Hindlimb muscle (tissue), 1 donor: ENCODE measurements at places on chromosomes 2 and 18. TPM values are rescaled to one million over a fixed set of nuclear protein-coding genes. Genes with fewer than 3 reads are reported as not detected.

- DNase-seq = no peak
Observed at GRCh38 chr2:26754972-26755670, 9.0 kb upstream of the SLC35F6 start.

DNA sequence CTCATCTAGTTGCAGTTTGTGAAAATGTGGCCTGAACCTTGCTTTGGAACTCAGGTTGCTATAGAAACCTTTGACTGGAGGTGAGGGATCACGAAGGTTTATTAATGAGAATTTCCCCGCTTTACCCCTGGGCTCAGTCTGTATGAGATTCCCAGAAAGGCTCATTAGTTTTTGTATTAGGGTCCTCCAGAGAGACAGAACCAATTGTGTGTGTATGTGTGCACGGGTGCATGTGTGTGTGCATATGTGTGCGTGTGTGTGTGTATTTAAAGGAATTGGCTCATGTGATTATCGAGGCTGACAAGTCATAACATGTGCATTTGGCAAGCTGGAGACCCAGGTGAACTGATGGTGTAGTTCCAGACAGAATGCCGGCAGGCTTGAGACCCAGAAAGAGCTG is 113.8 kb upstream of the DLX2 start:
- no peak for DNase-seq

GRCh38 chr2:20633794-20634506 is 16.9 kb downstream of the HS1BP3 start:
- DNase-seq = no peak

- DNase-seq = no peak
Observed at GRCh38 chr2:43313642-43314017, 87.2 kb upstream of the ZFP36L2 start.

DNA sequence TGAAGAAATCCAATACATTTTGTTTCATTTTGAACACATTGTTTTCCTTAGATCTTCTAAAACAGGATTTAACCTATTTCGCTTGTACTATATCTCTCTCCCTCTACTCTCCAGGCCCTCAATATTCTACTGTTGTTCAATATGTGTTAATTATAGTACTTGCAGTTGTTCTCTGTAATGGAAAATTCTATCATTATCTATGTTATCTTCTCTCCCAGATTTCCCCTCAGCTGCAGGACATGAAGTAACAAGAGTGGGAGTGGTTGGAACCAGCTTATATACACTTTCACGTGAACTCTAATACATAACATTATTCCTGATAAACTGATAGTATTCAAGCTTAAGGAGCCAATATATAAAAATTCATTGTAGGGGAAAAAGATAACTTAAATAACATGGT is 7.0 kb upstream of the STRN start:
- no peak for DNase-seq

GRCh38 chr2:154974041-154974440 is 275.5 kb downstream of the KCNJ3 start:
- no peak for DNase-seq

- DNase-seq = no peak
Observed at GRCh38 chr2:101199251-101199791, 48.1 kb upstream of the TBC1D8 start.

DNA sequence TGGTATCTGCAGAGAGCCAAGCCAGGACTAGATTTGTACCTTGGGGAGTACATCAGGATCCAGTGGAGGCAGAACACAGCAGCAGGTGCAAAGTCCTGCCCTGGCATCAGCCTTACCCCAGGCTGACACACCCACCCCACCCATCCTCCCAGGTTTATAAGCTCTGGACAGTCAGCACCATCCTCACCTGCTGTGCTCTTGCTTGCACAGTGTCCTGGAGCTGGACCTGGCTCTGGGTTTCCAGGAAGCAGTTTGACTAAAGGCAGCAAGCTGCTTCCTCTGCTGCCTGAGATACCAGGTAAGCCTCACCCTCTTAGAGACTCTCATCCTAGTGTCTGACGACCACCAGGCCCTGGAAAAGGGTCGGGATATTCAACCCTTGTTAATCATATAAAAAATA is at the start of gene SULT1C3:
Gene SULT1C3, plus strand, starts transcription at position 183 of the 400 bp plus-strand sequence. CDS start 7,227 bp downstream, outside the sequence.
- DNase-seq = no peak

DNA sequence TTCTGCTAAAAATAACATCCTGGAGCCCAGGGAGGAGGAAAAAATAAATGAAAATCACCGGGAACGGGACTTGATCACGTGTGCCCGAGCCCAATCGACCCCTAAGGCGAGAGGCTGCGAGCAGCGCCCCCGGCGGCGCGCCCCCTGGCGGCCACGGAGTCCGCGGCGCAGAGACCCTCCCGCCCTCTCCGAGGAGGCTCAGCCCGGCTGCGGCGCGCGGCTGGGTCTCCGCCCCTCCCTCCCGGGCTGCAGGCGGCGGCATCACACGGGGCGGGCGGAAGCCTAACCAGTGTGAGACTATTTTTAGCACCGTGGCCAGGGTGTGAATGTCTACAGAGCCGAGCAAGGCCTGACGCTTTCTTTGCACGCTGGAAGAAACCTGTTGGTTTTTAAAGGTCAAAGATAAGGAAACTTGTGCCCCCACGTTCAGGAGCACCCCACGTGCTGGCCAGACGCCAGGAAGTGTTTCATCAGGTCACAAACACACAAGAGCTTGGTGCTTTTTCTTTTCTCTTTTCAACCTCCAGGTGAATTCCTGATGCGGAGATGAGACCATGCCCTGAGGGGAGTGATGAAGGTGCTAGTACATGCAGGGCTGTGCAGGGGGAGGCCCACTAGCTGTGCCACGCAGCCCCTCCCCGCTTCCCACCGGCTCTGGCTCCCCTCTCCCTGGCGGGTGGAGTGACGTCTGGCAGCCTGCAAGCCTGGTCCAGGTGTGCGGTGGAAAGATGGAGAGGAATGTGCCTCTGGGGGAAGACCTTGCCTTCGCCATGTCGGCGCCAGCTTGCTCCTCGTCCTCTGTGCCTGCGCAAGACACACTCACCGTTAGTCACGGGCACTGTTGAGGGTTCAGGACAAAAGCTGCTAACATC is 35.3 kb upstream of the DNMT3A start:
- DNase-seq = peak; percentile 88

DNA sequence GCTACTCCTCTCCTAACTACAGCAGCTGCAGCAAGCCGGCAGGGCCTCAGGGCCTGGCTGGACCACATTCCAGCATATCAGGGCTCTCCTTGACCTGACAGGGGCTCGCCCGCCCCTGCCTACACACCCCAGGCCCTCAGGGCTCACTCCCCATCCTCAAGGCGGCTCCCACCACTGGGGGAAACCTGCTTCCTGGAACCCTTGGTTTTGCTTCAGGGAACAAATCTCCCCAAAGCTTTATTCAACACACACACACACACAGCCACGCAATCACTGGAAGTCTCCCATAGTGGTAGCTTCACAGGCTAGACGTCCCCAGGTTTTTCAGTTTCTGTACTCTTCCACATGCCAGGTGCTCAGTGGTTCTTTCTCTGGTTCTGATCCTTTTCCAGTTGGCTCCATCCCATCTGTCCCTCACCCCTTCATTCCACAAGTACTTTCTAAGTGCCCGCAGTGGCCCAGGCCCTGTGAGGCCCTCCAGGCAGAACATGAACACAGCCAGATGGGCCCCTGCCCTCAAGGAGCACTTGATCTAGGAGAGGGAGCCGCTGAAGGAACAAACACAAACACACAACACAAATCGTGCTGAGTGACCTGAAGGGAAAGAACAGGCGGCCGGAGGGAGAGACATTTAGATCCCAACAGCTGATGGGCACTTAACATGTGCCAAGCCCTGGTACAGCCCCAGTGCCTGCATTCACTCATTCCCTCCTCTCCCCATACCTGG is 51.1 kb downstream of the TNS1 start:
- DNase-seq = no peak

DNA sequence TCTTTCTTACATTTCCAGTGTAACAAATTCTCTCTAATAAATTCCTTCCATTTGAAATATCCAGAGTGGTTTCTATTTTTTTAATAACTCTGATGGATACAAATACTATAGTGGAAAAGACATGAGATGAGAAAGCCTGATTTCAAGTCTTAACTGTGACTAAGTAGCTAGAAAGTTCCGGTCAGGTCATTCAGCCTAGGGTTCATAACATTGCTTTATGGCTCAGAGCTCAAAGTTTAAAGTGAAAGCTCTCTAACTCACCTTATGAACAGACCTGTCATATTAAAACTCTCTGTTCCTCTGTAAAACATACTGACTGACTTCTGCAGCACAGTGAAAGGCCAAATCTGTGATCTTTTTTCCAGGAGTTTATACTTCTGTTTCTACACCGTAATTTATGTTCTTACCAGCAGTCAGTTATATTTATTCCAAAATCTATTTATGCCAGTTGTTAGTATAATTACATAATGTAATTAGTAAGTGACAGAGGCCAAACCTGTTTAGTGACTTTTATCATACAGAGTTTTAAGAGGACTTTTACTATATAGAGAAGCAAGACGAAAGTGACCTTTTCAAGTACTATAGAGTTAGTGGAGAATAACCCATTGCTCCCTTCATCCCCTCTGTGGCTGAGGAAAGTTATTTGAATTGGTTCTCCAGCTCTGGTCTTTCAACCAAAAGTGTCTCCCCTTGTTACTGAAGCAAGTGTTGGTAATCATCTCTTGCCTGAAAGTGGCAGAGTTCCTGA is 118.8 kb upstream of the PDE1A start:
- DNase-seq = no peak

DNA sequence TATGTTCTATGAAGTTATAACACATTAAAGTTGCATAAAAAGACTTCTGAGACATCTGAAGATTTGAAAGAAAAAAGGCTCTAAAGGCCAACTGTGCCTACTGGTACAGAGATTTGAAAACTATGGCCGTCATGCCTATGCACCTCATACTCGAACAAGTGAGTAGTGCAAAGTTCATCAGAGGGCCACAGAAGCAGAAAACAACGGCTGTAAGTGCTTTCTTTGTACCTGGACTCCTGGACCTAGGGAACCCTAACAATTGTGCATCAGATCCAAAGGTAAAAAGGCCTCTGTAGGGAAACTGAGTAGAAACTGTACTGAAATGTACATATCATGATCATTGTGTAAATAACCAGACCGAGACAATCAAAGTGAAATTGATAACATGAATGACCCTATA is 230.4 kb upstream of the CHST9 start:
- no peak for DNase-seq

- no peak for DNase-seq
Observed at GRCh38 chr2:47007826-47008225, 92.2 kb upstream of the MCFD2 start.

- DNase-seq = no peak
Observed at GRCh38 chr2:206798000-206798399, 32.6 kb downstream of the FASTKD2 start.

DNA sequence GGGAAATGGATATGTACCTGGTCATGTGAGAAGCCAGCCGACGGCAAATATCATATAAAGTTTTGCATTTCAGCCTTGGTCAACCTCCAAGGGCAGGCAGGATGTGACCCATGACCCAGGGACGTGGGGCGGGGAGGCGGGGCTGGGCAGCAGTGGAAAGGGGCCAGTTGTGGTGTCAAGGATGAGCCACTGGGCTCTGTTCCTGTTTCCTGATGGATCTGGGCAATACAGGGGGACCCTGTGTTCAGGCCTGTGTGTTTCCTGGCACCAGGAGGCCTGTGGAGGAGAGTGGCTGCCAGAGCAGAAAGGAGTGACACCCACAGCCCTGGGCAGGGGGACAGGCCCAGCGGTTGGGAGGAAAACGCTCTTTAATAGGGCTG is 106.9 kb downstream of the GATA6 start:
- no peak for DNase-seq

GRCh38 chr2:208042041-208042440 is 16.7 kb upstream of the PLEKHM3 start:
- no peak for DNase-seq

- DNase-seq = no peak
Observed at GRCh38 chr2:96501886-96502810, 3.0 kb downstream of the NEURL3 start.

- no peak for DNase-seq
Observed at GRCh38 chr18:75757951-75758350, 330.4 kb upstream of the SMIM21 start.

DNA sequence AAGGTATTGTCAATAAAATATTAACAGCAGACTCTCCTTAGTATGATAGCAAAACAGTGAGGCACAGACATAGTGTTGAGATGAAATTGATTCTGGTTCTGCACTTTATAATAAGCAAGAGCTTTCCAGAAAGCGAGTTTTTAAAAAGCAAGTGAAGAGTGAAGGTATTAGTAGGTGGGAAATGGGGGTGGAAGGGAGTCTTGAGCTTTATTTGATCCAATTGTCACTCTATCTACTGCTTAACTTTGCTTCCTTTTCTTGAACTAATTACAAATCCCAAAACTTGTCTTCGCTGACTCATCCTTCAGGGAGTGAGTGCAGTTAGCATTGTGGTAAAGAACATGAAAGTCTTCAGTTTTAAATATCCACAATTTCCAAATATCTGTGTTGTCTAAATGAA is 120.6 kb upstream of the BOD1L2 start:
- no peak for DNase-seq

- DNase-seq = no peak
Observed at GRCh38 chr2:43030551-43031307, 195.7 kb downstream of the ZFP36L2 start.

DNA sequence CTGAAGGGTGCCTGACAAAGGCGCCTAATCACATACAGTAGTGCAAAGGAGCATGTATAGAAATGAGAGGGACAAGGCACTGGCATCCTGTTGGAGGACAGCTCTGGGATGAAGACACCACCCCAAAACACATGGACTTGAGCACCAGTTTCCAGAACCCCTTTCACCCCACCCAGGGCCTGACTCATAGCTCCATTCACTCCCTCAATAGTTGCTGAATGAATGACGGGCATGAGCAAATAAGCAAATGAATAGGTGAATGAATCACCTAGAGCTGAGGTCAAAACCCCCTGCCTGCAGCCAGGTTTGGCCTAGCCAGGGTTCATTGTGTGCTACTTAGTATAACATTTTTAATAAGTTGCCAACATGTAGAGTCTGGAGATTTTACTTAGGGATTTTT is 66.3 kb downstream of the NRP2 start:
- DNase-seq = no peak

DNA sequence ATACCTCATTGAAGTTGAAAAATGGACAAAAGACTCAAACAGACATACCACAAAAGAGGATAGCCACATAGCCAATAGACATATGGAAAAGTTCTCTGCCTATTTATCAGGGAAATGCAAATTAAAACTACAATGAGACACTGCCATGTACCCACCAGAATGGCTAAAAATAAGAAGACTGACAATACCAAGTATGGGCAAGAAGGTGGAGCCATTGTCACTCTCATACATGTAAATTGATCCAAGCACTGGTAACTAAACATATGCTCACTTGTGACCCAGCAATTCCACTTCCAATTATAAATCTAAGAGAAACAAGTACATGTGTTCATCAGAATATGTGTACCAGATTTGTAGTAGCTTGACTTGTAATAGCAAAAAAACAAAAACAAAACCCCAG is 4.6 kb downstream of the LOXHD1 start:
- no peak for DNase-seq

TUBB8B gene
- not detected for polyA plus RNA-seq

DPP4 gene
- polyA plus RNA-seq = 4.3 TPM

CRYBA2 gene
- polyA plus RNA-seq = not detected

APCDD1 gene
- 11.1 TPM for polyA plus RNA-seq

UCN gene
- 2.5 TPM for polyA plus RNA-seq

SOWAHC gene
- 6.5 TPM for polyA plus RNA-seq

RNF125 gene
- polyA plus RNA-seq = 16.0 TPM

TFCP2L1 gene
- polyA plus RNA-seq = 0.22 TPM

MAP3K19 gene
- not detected for polyA plus RNA-seq

RAD51AP2 gene
- 0.25 TPM for polyA plus RNA-seq

UXS1 gene
- polyA plus RNA-seq = 30.0 TPM

ANKRD30B gene
- not detected for polyA plus RNA-seq
